ENCODE measurements at places on chromosomes 1 and 21. TPM values are rescaled to one million over a fixed set of nuclear protein-coding genes. Genes with fewer than 3 reads are reported as not detected.

ARTN gene
- total RNA-seq: 0.52 TPM

TDRD5 gene
- total RNA-seq: not detected

IVL gene
- not detected for total RNA-seq

MEGF6 gene
- 26.6 TPM for total RNA-seq

DNA sequence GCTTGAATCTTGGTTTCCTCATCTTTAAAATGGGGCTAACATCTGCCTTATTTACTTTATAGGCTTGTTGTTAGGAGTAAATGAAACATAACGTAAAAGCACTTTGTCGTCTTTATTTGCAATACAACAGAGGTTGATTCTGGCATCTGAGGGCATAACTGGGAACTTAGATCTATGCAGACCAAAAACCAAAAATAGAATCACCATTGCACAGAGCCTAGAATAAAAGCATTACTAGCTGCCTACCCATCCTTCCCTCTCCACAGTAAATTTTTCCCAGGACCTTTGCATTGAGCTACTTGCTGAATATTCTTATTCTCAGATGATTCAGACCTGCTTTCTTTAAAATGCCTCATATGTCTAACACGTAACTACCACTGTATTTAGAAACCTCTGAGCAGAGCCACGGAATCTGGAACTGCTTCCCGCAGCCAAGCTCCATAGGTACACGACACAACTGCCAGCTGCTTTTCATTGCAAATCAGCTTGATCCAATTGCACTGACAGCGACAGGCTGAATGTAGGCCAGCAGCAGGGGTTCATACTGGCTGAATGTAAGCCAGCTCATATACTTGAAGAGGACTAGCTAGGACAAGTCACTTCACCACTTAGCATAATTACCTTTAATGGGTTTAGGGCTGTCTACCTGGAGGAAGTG is 33.2 kb upstream of the SERBP1 start:
- DNase-seq: no peak

All from activated CD4-positive, alpha-beta T cell treated with anti-CD3 and anti-CD28 coated beads, Interleukin-2, amount 10 ng/mL, durations not matched to agents 7 days and 5 days (primary cell).